ENCODE measurements at places on chromosomes 13 and 19.

GRCh38 chr13:48973845-48974431, 1.8 kb upstream of the FNDC3A start:
- H3K4me1 ChIP-seq, result peaks cover 32% of the 10 kb centered on the region
- no peak overlapping the region for H3K27ac ChIP-seq
- no peaks in the 10 kb centered on the region for H3K27me3 ChIP-seq
- no peak for DNase-seq
- H3K4me3 ChIP-seq, result no peak overlapping the region
- H3K36me3 ChIP-seq, result no peaks in the 10 kb centered on the region

DNA sequence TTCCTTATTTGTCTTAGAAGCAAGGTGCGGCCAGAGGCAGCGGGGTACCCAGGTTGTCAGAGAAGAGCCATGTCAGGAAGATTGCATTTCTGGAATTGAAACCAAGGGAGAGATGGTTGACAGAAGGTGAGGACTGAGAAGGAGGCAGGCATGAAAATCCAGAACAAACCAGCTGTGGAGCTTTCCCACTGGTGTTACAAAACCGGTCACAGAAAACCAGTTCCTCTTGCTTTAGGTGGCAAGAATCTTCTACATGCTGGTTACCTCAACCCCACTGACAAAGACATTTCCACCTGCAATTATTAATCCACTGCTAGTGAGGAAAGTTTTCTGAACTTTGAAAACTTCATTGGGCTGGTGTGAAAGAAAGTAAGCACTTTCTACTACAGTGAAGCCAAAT, 64.0 kb upstream of the MED4 start:
- no peaks in the 10 kb centered on the region for H3K27me3 ChIP-seq
- H3K4me3 ChIP-seq, result no peak overlapping the region
- no peaks in the 10 kb centered on the region for H3K36me3 ChIP-seq

DNA sequence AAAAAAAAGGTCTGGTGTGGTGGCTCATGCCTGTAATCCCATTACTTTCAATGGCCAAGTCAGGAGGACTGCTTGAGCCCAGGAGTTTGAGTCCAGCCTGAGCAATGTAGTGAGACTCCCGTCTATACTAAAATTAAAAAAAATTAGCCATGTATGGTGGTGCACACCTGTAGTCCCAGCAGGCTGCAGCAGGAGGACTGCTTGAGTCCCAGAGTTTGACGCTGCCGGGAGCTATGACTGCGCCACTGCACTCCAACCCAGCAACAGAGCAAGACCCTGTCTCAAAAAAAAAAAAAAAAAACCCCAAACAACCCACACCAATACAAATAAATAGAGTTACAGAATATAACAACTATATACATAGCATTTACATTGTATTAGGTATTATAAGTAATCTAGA, 65.7 kb downstream of the MICU2 start:
- DNase-seq, result no peak
- H3K27me3 ChIP-seq, result no peaks in the 10 kb centered on the region
- H3K4me1 ChIP-seq, result no peaks in the 10 kb centered on the region
- H3K36me3 ChIP-seq, result peaks cover 11% of the 10 kb centered on the region
- no peak overlapping the region for H3K27ac ChIP-seq
- no peak overlapping the region for H3K4me3 ChIP-seq

GRCh38 chr13:22027566-22027965, 356.7 kb downstream of the FGF9 start:
- no peak overlapping the region for H3K4me3 ChIP-seq
- DNase-seq, result no peak
- no peaks in the 10 kb centered on the region for H3K36me3 ChIP-seq
- H3K27ac ChIP-seq, result no peak overlapping the region

DNA sequence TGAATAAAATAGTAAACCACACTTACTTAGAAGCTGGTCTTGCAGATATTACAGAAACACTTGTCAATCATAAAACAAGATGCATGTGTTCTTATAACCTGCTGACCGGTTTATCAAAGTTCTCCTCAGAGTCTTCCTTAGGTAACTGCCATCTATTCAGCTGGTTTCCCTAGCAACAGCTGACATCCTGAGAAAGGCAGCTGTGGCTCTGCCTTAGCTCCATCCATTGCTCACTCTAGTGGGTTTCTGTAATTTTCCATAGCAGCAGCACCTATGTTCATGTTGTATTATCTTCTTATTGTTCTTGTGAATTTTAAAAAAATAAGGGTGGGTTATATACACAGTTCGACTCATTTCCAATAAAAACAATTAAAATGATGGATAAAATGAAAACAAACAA, 87.8 kb downstream of the RAP2A start:
- H3K4me3 ChIP-seq, result no peak overlapping the region
- no peaks in the 10 kb centered on the region for H3K36me3 ChIP-seq
- no peaks in the 10 kb centered on the region for H3K4me1 ChIP-seq
- DNase-seq, result no peak
- no peak overlapping the region for H3K27ac ChIP-seq
- no peaks in the 10 kb centered on the region for H3K27me3 ChIP-seq

DNA sequence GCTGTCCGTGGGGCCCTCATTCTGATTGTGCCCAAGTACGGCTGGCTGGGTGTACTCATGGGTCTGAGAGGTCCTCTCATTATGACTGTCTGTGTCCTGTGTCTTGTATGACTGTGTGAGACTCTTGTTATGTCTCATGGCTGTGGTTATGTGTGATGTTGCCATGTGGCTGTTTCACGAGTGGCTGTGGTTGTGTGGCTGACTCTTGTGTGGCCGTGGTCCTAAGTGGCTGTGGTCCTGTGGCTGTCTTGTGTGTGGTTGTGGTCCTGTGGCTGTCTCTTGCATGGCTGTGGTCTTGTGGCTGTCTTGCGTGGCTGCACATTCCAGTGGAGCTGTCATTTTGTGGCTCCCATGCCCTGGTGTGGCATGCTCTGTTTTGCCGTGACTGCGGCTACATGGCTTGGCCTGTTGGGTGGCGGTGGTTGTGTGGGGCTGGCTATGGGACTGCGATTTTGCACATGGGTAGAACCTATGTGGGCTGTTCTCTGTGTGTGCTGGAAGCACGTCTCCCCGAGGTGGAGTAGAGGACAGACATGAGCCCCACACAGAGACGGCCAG, 2.5 kb downstream of the LYL1 start:
- peak overlapping the region; percentile 62 for H3K4me3 ChIP-seq
- H3K4me1 ChIP-seq, result peaks cover 40% of the 10 kb centered on the region
- peak overlapping the region; percentile 94 for H3K27ac ChIP-seq

- no peak overlapping the region for H3K27ac ChIP-seq
- DNase-seq, result no peak
- H3K36me3 ChIP-seq, result no peaks in the 10 kb centered on the region
- H3K27me3 ChIP-seq, result no peaks in the 10 kb centered on the region
- H3K4me3 ChIP-seq, result no peak overlapping the region
These were observed 167.0 kb downstream of the NUFIP1 start for GRCh38 chr13:44822291-44822690.

- H3K27me3 ChIP-seq, result no peaks in the 10 kb centered on the region
- peak overlapping the region; percentile 98 for H3K4me3 ChIP-seq
- peak overlapping the region; percentile 95 for H3K27ac ChIP-seq
- H3K36me3 ChIP-seq, result no peaks in the 10 kb centered on the region
These were observed 2.8 kb downstream of the PPP1R12C start for GRCh38 chr19:55114566-55115145.

DNA sequence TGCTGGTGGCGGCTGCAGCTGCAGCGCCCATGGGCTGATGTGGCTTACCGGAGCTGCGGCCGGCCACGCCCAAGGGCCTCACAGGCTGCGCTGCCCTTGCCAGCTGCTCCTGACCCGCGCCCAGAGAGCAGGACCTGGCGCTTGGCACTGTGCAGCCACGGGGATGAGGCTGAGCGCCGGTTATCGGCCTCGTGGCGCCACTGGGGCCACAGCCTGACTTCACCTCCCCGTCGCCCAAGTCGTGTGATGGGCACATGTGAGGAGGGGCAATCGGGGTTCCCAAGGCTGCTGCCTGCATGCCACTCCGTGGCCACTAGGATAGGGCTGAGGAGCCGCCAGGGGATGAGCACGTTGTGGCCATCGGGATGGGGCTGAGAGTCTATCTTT, 77.2 kb upstream of the PABPC3 start:
- no peak overlapping the region for H3K27ac ChIP-seq
- peak overlapping the region; percentile 55 for H3K4me3 ChIP-seq
- peaks cover 7% of the 10 kb centered on the region for H3K27me3 ChIP-seq

- no peaks in the 10 kb centered on the region for H3K4me1 ChIP-seq
- no peaks in the 10 kb centered on the region for H3K27me3 ChIP-seq
- H3K36me3 ChIP-seq, result no peaks in the 10 kb centered on the region
These were observed 115.8 kb downstream of the TRPC4 start for GRCh38 chr13:37753776-37754175.

GRCh38 chr19:47714339-47714738, 1.1 kb downstream of the EHD2 start:
- H3K4me3 ChIP-seq, result peak overlapping the region; percentile 82
- peak overlapping the region; percentile 90 for H3K27ac ChIP-seq
- no peak for DNase-seq

DNA sequence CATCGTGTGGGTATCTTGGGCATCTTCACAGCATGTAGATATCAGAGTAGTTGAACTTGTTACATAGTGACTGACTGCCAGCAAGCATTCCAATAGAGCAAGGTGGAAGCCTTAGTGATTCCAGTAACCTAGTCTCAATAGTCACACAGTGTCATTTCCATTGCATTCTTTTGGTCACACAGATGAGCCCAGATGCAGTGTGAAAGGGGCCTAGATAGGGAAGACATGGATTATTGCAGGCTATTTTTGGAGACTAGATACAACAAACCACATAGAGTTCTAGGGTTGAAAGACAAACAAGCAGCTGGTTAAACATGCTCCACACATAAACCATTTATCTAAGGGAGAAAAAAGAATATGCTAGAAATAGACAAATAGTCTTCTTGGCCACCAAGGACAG, 553.5 kb downstream of the DCT start:
- H3K4me1 ChIP-seq, result no peaks in the 10 kb centered on the region
- no peak overlapping the region for H3K27ac ChIP-seq
- H3K27me3 ChIP-seq, result no peaks in the 10 kb centered on the region
- H3K36me3 ChIP-seq, result no peaks in the 10 kb centered on the region
- H3K4me3 ChIP-seq, result no peak overlapping the region

- H3K4me1 ChIP-seq, result peaks cover 33% of the 10 kb centered on the region
- H3K36me3 ChIP-seq, result no peaks in the 10 kb centered on the region
- H3K4me3 ChIP-seq, result no peak overlapping the region
- H3K27ac ChIP-seq, result no peak overlapping the region
- no peaks in the 10 kb centered on the region for H3K27me3 ChIP-seq
These were observed 5.4 kb upstream of the PPP1R37 start for GRCh38 chr19:45087531-45087930.

DNA sequence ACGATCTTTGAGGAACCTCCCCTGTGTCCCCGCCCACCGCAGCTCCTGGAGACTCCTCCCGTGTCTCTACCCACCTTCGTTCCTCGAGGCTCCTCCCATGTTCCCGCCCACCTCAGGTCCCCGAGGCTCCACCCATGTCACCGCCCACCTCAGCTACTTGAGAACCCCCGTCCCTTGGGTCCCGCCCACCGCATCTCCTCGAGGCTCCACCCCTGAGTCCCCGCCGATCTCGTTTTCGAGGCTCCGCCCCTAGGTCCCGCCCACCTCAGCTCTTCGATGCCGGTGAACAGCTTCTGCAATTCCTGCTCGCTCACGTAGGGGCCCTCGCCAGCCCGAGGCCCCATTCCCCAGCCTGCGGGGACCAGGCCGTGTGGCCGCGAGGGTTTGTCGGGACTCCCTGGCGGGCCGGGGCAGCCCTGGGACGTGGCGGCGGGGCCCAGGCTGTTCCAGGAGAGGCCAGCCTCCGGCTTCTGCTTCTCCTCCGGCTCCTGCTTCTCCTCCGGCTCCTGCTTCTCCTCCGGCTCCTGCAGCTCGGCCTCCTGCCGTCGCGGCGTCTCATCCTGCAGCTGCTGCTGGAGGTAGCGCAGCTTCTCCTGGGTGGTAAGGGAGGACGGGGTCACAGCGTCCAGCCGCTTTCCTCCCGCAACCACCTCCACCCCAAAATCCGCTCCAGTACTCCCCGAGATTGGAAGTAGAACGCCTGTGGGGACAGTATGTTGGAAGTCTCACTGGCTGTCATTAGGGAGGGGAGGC, 16.7 kb downstream of the TSKS start:
- H3K4me1 ChIP-seq, result peaks cover 6% of the 10 kb centered on the region
- no peak overlapping the region for H3K27ac ChIP-seq
- DNase-seq, result no peak
- no peak overlapping the region for H3K4me3 ChIP-seq
